Stimulated activated CD4-positive, alpha-beta T cell treated with anti-CD3 and anti-CD28 coated beads, Interleukin-1b, Interleukin-23, amount 100 ng/mL, for 24 hours (primary cell): ENCODE measurements at places on chromosomes 16 and 17.

DNA sequence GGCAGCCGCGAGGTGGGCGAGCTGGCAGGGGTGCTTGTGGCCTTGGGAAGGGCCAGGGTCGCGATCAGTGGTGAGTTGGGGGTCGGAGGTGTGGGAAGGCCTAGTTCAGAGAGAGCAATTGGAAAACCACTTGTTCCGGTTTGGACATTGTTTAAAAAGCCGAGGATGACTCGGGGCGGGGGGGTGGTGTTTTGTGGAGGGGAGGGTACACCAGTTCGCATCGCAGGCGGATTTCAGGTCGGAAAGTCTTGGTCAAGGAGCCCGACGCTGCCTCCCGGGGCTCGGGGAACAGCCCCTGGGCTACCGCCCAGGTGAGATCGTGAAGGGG, 66.4 kb downstream of the KPNA2 start:
- no peak for DNase-seq

DNA sequence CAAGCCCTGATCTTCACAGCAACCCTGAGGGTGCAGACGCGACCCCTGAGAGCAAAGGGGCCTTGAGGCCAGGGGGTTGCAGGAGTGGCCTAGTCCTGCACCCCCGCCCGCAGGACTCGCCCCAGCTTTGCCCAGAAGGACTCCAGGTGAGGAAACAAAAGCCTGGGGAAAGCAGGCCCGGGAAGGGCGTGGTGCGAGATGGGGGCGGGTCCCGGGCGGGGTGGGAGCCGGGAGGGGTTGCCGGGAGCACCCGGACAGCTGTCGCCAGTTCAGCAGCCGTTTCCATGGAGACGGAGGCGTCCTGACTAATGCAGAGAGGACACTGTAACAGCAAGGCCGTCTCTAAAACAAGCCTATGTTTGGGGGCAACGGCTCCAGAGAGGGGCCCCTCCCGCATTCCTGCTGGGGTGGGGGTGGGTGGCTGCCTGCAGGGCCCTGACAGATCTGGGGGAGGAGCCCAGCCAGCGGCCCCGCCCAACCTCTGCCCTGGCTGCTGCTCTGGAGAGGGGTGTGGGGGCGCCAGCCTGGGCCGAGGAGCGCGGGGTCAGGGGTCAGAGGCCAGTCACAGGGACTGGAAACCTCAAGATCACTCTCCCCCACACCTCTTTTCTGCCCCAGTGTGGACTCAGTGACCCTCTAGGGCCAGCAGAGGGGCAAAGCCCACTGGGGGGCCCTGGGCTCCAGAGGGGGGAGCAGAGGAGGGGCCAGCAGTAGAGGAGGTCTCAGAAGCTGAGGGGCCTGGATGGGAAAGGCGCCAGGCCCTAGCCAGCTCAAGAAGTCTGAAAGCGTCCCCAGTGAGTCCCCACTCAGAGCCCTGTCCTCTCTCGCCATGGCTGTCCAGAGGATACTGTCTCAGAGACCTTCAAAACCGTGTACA, 3.1 kb upstream of the TPPP3 start:
- DNase-seq, result no peak

DNA sequence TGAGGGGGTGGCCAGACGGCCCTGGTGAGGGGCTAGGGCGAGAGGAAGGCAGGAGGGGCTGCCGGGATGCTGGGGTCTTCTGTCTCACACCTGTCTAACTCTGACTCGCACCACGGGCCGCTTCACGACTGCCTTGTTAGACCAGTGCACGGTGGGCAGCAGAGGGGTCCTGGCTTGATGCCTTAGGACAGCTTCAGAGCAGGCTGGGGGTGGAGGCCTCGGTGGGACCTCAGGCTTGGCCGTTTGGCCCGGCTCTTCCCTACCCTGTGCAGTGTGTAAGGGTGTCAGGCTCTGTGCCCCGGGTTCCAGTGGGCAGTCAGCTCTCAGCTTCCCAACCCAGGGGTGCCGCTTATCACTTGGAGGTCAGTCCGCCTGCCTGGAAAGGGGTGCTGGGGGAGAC, 100.7 kb downstream of the OR1D5 start:
- DNase-seq, result no peak

GRCh38 chr17:45873728-45874127, 20.6 kb upstream of the MAPT start:
- DNase-seq, result no peak

DNA sequence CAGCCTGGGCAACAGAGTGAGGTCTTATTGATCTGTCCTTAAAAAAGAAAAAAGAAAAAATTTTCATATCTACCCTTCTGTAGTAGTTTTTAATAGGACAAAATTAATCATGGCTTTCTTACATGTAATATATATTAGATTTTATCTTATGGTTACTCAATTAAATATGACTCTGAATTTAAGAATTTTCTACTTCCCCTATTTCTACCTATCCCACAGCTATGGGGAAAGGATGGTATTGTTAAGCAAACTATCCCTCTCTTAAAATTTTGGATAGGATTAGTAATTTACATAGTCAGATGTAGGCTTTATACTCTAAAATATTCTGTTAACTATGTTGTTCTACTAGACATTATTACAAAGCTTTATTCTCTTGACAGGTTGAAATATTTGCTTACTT, 62.5 kb downstream of the NQO1 start:
- no peak for DNase-seq
